ENCODE measurements at places on chromosomes 5 and 9. TPM values are rescaled to one million over a fixed set of nuclear protein-coding genes. Genes with fewer than 3 reads are reported as not detected.

DNA sequence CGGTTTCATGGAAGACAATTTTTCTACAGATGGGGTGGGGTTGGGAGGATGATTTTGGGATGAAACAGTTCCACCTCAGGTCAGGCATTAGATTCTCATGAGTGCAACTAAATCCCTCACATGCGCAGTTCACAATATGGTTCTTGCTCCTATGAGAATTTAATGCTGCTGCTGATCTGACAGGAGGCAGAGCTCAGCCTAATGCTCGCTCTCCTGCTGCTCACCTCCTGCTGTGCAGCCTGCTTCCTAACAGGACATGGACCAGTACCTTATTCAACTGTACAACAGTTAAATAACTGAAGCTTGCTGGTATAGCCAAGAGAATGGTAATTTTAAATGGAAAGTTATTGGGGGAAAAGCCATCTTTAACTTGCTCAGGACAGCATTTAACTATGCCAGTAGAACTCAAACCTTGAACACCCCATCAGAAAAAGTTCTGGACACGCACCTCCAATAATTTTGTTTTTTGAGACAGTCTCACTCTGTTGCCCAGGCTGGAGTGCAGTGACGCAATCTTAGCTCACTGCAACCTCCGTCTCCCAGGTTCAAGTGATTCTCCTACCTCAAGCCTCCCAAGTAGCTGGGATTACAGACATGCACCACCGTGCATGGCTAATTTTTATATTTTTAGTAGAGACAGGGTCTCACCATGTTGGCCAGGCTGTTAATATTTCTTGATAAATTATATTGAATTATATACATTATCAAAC lies 27.7 kb downstream of the HMGCR start:
- no peak for DNase-seq

- DNase-seq, result peak; percentile 89
These were observed 1.1 kb upstream of the EPB41L4A start for GRCh38 chr5:112419986-112420864.

GRCh38 chr5:43353668-43354067 lies 40.5 kb upstream of the HMGCS1 start:
- DNase-seq, result no peak

DNA sequence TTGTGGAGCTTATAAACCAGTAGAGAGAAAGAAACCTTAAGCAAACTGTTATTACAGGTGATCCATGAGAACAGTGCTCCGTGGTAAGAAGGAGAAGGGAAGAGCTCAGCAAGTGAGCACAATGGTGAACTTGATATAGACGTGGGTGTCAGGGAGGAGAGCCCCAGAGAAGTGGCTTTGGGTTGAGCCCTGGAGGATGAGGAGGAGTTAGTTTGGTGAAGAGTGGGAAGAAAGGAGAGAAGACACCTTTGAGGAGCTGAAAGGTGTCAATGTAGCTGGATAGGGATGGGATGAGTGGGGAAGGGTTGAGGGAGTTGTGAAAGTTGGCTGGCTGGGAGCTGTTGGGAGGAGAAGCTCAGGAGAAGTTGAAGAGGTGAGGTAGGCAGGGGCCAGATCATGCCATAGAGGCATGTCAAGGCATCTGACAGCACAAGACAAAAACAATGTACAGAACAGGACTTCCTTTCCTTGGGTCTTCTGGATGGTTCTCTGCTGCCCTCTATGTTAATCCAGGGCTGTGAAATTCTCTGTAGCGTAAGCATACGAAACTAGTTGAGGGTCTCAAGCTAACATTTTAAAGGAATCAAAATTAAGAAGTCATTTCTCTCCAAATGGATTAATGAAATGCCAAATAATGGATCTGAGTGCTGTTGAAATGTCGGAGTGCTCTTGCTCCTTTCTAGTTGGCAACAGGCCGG lies 501.9 kb downstream of the KDM4C start:
- no peak for DNase-seq

GRCh38 chr5:132495667-132496190 lies 5.2 kb upstream of the IRF1 start:
- DNase-seq, result peak; percentile 91

GRCh38 chr5:73095564-73096238 lies 24.7 kb upstream of the TMEM171 start:
- no peak for DNase-seq

DNA sequence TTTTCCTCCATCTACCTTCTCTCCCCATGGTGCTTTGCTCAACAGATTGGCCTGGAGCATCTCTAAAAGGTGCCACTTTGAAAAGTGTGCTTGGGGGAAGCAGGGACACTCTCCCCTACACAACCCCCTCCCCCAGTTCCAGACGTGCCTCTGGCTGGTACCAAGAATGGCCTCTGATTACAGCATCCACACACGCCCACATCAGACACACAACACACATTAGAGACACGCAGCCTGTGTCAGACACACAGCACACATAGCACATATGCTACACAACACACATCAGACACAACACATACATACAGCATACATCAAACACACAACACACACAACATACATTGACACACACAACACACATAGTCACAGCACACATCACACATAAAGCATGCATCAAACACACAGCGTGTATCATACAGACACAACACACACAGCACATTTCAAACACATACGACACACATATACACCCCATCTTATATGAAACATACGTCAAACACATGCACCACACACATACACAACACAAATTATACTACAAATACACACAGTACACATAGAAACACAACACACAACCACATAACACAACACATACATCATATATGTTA lies 150.4 kb downstream of the RGS3 start:
- DNase-seq, result no peak

DNA sequence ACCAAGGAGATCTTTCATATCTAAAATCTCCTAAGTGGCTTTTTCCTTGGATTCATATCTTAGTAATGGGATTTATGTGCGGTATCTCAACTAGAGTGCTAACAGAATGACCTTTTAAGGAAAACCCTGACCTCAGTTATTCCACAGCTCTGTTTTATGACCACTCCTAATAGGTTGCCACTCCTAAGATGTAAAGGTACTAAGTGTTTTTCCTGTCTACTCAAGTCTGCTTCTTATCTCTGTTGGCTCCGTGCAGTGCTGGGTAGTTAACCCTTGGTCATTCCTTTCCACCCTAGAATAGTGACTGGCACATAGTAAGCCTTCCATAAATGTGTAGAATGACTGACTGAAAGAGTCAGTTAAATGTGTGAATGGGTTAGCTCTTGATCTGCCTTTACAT lies 161.4 kb downstream of the DOCK2 start:
- DNase-seq, result no peak

DNA sequence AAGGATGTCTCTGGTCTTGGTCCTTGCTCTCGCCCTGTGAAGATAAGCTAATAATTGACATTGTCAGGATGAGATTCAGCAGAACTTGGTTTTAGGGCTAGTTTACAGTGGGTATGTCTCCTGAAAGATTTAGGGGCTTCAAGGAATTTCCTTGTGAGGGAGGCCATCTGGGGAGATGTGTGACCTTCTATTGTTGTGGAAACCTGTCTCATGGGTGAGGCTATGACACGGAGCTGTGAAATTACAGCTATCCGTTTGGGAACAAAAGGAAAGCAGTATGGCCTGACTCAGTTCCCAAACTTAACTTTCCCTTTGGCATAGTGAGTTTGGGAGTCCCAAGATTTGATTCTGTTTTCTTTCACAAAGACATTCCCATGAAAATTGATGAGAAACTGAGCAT lies 142.0 kb downstream of the PARP8 start:
- no peak for DNase-seq

- no peak for DNase-seq
These were observed 200.1 kb downstream of the NSG2 start for GRCh38 chr5:174245516-174246075.

- no peak for DNase-seq
These were observed 155.0 kb upstream of the CLINT1 start for GRCh38 chr5:158013939-158014338.

- no peak for DNase-seq
These were observed 7.0 kb downstream of the XRCC4 start for GRCh38 chr5:83084336-83084735.

DNA sequence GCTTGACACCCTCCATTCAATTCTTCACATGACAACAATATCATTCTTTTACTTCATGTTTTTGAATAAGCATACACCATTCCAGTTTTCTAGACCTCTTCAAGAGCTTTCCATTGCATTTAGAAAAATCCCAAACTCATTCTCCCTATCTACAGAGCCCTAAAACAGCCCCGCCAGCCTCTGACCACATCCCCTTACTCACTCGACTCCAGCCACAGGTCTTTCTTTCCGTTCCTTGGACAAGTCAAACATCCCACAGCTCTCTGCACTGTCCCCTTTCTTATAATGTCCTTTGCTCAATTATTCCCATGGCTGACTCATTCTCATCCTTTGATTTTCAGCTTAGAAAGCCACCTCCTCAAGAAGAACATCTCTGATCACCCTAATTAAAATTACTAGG lies 38.2 kb downstream of the TTC39B start:
- DNase-seq, result no peak

DNA sequence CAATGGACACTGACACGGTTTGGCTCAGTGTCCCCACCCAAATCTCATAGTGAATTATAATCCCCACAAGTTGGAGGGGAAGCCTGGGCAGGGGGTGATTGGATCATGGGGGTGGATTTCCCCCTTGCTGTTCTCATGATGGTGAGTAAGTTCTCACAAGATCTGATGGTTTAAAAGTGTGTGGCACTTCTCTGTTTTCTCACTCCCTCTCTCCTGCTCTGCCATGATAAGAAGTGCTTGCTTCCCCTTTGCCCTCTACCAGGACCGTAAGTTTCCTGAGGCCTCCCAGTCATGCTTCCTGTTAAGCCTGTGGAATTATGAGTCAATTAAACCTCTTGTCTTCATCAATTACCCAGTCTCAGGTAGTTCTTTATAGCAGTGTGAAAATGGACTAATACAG lies 115.8 kb upstream of the KIF2A start:
- no peak for DNase-seq

GRCh38 chr9:84241817-84242373 lies 98.7 kb downstream of the SLC28A3 start:
- no peak for DNase-seq

GRCh38 chr5:107155707-107156106 lies 515.0 kb downstream of the EFNA5 start:
- DNase-seq, result no peak

DNA sequence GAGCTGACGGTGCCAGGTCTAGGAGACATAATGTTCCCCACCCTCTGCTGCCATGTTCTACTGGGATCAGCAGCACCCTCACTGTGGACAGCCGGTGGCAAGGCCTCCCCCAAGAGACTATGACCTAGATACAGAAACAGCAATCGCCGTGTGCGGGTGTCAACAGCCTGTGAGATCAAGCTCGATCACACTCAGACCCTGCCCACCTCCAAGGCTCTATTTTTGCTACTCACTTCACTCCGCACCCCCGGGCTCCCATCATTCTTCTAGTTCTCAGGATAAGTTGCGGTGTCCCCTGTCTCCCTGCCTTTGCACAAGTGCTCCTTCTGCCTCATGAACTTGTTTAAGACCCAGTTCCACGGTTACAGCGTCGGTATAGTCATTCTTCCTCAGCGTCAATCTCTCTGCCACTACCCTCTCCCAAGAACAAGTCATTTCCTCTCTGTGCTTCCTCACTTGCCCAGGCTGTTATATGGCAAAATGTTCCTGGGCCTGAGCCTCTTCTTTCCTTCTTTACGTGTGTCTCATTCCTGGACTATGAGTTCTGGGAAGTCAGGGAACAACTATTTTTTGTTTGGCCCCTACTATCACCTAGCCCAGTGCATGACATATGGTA lies 5.4 kb upstream of the DOCK8 start:
- DNase-seq, result no peak

- no peak for DNase-seq
These were observed 131.8 kb downstream of the TLE1 start for GRCh38 chr9:81557452-81558090.

GRCh38 chr5:14353726-14354474 lies 210.8 kb downstream of the TRIO start:
- no peak for DNase-seq

LAMC3 gene
- total RNA-seq, result 0.66 TPM

ZNF454 gene
- total RNA-seq, result 2.6 TPM

CCDC152 gene
- 0.80 TPM for total RNA-seq

NTNG2 gene
- 1.9 TPM for total RNA-seq

CTNND2 gene
- 18.4 TPM for total RNA-seq

GHR gene
- total RNA-seq, result 12.9 TPM

All from left ventricle myocardium inferior (tissue), 1 donor.